Activated gamma-delta T cell treated with Interleukin-2 at 50 U/mL for 16 hours (primary cell): ENCODE measurements at places on chromosomes 2 and 18.

DNA sequence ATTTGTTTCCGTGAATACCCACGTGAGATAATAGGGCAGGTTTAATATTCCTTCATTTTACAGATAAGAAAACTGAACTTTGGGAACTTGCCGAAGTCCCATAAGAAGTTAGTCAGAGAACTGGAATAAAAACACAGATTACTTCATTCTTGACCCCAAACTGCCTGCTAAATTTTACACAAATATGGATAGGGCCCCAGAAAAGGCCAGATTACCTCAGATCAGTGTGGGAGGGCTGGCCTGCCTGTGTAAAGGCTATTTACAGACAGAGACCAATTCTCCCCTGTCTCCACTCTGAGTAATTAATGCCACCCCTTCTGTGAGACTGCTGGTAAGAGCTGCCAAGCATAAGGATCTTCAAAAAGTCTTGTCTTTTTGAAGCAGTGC is 139.2 kb downstream of the MGAT5 start:
- DNase-seq, result no peak

- DNase-seq, result no peak
Observed at GRCh38 chr2:118986738-118987137, 44.7 kb downstream of the MARCO start.

- DNase-seq, result no peak
Observed at GRCh38 chr18:46055838-46056230, 16.2 kb downstream of the PSTPIP2 start.

DNA sequence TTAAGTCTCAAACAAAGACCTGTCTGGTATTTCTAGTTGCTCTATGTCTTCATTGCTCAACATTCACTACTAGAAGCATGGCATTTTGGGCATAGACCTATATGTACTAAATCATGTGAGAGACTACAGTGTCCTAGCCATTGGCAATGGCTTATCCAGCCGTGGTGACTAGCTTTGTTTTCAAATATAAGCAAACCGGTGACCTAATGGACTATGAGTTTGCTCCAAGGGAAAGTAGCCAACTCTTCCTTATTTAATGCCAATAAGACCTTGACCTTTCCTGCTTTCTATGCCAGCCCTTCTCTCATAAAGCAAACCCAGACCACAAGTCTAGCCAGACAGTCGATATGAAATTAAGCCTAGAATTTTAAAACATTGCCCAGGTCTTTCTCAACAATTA is 113.7 kb upstream of the CREB1 start:
- DNase-seq, result no peak

- no peak for DNase-seq
Observed at GRCh38 chr2:112529757-112530156, 12.5 kb upstream of the POLR1B start.

DNA sequence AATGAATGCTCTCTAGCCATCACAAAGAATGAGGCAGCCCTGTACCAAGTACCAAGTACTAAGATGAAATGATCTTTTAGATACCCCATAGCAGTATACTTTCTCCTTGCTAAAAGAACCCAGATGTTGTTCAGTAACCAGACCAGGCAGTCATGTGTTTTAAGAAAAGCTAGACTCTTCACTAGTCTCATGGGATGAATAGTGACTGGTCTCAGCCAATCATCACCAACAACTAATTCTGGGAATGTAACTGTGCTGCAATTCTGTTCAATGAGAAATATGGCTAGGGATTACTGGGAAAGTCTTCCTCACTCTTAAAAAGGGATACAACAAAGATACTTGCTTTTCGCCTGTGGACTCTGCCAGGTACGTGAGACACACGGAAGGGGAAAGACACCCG is 29.5 kb downstream of the MBOAT2 start:
- no peak for DNase-seq

DNA sequence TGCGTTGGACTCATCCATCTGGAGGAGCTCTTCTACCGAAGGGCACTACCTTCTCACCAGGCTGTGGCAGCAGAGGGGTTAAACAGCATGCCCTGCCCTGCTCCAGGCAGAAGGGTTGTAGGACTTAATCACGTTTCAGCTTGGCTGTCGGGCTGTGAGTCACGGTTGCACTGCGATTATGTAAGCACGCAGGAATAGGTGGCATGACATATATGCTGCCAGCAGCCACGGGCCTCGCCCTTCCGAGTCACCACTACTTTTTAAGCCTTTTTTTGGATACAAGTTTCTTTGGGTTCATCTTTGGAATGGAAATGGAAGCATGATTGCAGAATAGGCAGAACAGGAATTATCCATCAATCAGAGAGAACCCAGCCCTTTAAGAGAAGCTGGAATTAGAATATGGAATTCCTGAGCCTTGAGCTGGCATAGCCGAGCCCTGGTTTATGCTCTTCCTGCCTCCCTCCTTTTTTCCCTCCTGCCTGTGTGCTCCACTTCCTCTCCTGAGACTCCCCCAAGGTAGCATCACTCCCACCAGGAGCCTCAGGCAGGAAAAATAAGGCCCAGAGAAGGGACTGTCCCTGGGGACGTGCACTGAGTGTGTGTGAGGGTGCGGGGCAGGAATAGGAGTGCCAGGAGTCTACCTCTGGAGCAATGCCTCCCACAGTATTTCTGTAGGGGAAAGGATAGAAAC is 86.8 kb downstream of the SEMA4F start:
- no peak for DNase-seq

DNA sequence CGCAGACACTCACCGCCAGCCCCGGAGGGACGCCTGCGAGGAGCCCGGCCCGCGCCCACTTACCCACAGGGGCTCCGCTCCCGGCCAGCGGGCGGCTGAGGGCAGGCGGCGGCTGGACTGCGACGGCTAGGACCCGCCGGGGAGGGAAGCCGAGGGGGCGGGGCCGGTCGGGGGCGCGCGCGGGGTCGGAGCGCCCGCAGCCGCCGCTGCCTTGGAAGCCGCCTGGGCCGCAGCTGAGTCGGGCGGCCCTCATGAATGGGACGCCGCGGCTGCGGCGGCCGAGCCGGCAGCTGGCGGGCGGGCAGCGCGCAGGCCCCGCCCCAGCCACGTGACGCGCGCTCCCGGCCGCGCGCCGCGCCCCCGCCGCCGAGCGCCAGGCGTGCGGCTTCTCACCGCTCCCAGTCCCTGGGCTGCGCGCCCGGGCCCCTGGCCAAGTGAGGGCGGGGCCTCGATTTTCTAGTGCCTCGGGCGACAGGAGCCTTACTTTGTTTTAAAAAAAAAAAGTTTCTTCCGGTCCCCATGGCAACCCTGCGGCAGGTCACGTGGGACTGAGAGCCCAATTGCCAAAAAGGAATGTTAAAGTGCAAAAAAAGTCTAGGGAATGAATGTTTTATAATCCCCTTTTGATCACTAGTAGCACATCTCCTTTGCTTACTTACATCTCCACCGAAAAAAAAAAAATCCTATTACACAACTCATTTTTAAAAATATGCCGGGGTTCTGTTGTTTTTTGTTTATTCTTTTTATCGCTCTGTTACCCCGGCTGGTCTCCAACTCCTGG is at the start of gene LPIN2:
TSS of gene LPIN2 (minus strand) at position 121 of the 781 bp plus-strand sequence. CDS start 52,304 bp downstream, outside the sequence.
- DNase-seq, result peak; percentile 96

DNA sequence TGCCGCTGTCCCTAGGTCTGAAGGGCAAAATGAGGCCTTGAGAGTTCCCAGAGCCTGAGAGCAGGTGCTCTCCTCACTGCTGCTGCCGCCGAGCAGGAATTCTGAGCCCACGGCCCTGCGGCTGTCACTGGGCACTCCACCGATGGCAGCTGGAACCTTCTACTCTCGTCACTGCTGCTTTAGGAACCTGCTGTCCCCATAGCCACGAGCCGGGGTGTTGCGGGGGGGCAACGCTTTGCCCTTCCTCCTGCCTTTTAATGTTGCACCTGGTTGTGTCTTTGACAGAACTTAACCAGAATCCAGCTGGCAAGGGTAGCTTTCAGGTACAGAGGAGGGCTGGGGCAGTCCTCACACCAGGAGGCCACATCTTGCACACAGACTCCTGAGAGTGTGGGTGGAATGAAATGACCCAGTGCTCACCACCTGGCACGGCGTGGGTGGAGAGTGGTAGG is 32.3 kb downstream of the NCK2 start:
- DNase-seq, result no peak

GRCh38 chr2:7145707-7146106 is 228.5 kb downstream of the RNF144A start:
- DNase-seq, result no peak

DNA sequence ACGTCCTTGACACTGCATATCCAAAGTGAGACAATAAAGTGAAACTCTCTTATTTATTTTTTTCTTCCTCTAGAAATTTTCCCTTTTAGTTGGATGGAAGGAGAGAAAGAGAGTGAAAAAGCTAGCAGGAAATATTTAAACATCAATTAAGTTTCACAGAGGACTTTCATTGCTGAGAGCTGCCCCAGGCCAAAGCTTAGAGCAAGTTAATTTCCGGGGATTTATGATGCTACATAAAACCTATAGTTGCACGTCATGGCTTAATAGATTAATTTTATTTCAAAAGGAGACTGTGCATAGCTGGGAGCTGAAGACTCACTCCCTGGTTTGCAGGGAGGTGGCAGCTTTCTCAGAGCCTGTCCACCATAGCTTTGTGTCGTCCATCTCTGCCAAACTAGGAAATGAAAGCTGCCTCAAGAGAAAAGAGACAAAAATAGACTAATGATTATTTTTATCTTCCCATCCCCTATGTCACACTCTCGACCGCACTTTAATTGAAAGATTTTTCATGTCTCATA is 323.3 kb upstream of the RAB6C start:
- DNase-seq, result no peak

- DNase-seq, result no peak
Observed at GRCh38 chr2:68849579-68850030, 21.6 kb downstream of the BMP10 start.

DNA sequence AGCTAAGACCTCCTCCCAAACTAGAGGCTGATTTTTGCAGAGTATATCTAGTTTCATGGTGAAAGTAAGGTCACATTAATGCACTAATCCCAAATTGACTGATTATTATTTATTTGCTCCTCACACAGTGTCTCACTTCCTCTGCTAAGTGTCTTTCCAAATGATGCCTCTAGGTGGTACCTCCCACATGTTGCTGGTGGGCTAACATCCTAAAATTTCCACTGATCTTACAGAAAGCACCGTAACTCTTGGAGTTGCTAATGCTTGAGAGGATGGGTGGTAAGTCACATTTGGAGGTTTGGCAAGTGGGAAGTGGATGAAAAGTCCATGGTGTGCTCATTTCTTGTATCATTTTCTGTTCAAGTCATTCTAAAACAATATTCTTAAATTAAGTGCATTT is 428.7 kb upstream of the GYPC start:
- no peak for DNase-seq

GRCh38 chr2:158101384-158101926 is at the start of gene UPP2:
Gene UPP2, plus strand, starts transcription at chr2:158101876. Its CDS starts 188 bp downstream, at chr2:158102064.
- no peak for DNase-seq

DNA sequence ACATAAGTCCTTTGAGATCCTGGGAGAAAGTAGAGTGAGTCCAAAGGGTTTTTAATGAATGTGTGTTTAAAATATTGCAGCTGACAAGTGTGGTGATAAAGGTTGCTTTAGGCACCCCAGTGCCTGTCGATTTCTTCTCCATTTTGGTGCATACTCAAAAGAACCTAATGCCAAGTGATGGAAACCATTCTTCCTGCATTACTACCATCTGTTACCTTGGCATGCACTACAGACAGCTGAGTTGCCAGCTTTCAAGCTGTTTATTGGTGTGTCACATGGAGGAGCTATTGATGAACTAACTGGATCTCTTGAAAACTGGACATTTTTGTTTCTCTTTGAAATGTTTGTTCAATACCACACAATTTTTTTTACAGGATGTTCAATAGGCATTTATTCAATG is 350.0 kb downstream of the AKAIN1 start:
- no peak for DNase-seq

- DNase-seq, result no peak
Observed at GRCh38 chr2:96591054-96591453, 47.1 kb downstream of the KANSL3 start.

DNA sequence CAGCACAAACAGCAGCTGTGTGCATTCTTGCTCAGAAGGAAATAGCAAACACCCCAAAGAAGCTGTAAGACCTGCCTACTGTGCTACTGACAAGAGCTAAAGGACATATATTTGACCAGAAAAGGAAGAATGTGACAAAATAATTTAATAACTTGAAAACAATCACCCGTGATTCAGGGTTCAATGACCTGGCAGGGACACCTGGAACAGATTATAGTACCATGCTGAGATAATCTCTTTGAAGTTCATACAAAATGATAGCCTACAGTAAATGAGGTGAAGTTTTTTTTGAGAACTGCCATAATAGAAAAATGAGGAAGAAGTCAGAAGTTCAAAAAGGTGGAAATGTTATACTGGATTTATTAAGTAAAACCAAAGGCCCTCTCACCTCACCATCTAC is 324.8 kb upstream of the GULP1 start:
- no peak for DNase-seq

DNA sequence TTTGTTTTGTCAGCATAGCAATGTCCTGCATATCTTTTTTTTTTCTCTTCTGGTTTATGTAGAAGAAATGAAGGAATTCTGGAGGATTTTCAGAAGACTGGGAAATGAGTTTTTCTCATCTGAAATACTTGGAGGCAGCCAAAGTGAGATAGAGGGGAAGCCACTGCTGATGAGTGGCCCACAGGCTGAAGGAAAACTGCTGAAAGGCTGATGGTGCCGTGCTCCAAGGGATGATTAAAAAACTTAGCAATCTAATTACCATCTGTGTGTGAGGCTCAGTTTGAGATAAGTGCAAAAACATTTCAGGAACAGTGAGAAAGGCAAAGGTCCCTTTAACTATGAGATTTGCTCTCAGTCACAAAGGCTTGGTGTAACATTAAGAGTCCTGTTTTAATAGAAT is 98.5 kb downstream of the EVA1A start:
- no peak for DNase-seq

DNA sequence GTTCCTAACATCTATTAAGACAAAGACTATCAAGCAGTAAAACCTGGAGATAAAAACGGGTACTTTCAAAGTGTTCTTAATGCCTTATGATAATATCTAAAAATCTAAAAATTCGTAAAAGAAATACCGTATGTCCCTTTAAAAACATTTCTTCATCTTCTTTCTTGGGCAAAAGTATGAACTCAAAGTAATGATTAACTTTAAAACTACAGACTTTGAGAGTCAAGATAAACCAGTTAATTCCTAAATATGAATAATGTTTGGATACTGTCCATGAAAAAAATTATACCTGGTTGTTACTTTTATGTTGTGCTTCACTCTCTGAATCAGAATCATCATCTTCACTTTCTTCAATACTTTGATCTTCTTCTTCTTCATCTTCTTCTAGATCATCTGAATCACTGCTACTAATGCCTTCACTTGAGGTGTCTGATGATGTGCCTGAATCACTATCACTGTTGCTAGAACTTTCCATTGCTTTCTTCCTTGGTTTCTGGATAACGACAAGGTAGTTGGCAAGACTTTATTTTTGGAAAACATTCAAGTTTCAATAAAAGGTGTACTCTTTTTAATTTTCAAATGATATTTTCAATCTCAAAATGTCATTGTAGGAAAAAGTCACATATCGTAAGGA is 152.3 kb upstream of the WDSUB1 start:
- DNase-seq, result no peak

- no peak for DNase-seq
Observed at GRCh38 chr2:25964891-25965290, 17.4 kb downstream of the KIF3C start.

GRCh38 chr2:70181363-70181956 is 9.4 kb downstream of the C2orf42 start:
- DNase-seq, result no peak
